NCI-H226 (cell line): ENCODE measurements at places on chromosomes 1 and 21.

GRCh38 chr1:97489834-97490233 is 431.0 kb downstream of the DPYD start:
- DNase-seq, result peak; percentile 33

GRCh38 chr1:244863491-244864252 is 671 bp downstream of the HNRNPU start:
- peak; percentile 6 for DNase-seq

- no peak for DNase-seq
These were observed 70.0 kb downstream of the PRKAA2 start for GRCh38 chr1:56715156-56715555.

GRCh38 chr1:61050541-61051442 is 31.6 kb upstream of the NFIA start:
- DNase-seq, result no peak

DNA sequence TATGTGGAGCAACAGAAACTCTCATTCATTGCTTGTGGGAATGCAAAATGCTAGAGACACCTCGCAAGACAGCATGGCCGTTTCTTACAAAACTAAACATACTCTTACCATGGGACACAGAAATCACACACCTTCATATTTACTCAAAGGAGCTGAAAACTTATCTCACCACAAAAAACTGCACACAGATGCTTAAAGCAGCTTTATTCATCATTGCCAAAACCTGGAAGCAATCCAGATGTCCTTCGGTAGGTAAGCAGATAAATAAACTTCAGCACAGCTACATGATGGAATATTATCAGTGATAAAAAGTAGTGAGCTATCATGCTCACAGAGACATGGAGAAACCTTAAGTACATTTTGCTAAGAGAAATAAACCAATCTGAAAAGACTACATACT is 124.3 kb downstream of the RERE start:
- DNase-seq, result peak; percentile 37

DNA sequence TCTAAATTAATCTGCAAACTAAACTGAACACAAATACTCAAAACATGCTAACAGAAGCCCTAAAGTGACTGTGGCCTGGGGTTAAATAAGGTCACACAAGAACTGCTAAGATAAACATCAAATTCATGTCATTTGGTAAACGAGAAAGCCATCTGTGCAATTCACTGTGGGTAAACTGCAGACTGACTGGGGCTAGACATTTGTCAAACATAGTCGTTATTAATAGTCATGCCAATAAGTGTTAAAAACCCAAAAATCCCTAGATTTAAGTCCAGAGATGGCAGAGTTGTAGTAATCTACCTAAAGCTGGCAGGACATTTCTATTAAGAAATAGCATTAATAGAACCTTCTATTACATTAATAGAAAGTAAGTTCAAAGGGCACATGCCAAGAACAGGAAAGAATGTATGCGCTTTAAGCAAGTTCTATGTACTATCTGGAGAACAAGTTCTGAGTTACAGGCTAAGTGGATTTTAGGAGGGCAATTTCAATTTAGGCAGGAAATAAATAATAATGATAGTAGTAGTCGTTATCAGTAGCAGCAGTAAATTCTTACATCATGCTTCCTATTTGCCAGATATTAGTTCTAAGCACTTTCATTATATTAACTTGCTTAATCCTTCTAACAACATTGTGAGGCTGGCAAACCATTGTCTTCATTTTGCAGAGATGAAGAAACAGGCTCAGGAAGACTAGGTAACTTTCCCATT is 8.6 kb downstream of the EDEM3 start:
- DNase-seq, result no peak

DNA sequence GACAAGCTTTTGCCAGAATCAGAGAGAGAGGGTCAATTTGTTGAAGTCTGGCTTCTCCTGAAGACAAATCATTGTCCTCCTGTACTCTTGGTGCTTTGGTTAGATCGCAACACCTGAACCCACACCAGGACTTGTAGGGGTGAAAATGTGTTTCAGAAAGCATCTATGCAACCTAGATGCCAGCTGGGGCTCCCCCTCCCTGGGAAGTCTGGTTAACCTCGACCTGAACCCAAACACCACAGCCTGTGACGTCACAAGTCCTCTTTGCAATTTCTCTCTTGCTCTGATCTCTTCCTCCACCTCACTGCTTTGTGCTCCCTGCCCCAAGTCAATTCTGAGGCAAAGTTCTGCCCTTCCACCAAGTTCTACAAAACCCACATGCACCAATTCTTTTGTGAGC is 42.8 kb upstream of the USP24 start:
- no peak for DNase-seq

DNA sequence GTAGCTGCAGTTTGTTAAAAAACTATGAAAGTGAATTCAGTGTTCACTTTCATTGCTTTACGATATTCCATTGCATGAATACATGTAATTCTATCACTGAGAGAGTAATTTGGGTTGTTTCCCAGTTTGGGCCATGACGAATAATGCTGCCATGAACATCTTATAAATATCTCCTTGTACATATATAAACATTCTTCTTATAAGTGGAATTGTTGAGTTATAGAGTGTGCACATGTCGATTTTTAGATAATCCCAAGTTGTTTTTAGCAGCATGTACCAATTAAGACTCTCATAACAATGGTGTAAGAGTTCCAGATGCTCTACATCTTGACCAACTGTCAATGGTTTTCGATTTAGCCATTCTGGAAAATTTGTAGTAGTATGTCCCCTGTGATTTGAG is 40.9 kb downstream of the ALG6 start:
- no peak for DNase-seq
